ENCODE measurements at places on chromosomes 13 and 19.

DNA sequence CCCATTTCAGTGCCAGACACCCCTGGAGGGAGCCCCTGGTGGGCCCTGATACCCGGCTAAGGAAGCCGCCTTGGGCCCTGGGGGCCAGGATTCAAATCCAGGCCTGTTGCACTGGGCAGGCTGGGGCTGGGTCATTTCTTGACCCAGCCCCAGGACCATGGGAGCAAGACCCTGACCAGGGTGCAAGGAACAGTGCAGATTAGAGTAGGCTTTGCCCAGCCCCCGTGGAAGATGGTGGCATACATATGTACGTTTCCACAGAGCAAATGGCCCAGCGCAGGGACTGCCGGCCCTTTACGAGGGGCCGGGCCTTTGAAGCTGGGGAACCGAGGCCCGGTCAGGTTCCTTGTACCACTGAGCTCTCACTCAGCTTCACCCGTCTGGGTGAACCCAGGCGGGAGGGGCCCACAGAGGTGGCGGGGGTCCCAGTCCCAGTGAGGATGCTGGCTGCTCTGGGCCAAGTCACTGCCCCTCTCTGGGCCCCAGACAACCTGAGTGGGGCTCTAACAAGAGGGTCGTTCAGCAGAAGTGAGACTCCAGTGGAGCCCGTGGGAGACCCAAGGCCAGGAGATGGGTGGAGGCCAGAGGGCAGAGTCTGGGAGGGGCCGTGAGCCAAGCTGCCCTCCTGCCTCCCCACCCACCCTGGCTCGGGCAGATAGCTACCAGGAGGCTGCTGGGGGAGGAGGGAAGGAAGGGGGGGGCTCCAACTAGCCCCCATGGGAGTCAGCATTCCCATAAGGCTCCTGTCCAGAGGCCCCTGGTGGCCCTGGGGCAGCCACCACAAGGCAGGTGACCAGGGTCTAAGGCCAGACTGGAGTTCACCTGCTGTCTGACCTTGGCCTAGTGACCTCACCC is 2.7 kb downstream of the MKNK2 start:
- DNase-seq: no peak

- no peak for DNase-seq
Observed at GRCh38 chr19:55882626-55883025, 46.3 kb downstream of the NLRP4 start.

GRCh38 chr13:110233951-110234280 is 73.0 kb downstream of the COL4A1 start:
- no peak for DNase-seq

DNA sequence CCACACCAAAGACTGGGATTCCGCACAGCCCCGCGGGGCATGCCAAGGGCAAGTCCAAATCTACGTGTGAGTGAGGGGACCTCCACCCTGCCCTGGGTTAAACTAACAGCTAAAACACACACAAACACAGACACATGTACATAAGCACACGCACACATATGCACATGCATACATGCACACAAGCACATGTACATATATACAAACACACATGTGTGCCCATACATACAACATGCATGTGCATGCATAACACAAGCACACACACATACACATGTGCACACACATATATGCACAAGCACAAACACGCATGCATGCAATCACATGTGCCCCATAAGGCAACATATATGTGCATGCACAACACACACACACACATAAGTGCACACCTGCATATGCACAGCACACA is 136.7 kb downstream of the SOX1 start:
- DNase-seq: no peak

DNA sequence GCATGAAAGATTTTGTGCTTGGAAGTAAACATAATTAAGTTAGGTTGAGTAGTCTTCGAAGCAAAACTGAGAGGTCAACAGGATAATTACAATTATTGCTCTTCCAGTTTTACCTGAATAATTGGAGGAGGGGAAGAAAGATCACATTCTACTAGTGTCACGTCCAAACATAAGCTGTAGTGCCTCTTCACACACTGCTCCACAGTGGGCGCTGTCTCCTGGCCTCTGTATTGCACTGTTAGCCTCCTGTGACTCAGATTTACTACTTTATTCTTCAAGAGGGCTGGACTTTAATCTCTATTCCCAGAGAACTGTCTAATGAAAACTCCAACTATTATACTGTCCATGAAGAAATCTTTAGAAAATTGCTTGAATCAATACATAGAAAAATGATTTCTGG is 62.9 kb downstream of the TRPC4 start:
- no peak for DNase-seq

GRCh38 chr13:102317593-102317992 is 84.3 kb downstream of the FGF14 start:
- no peak for DNase-seq

GRCh38 chr19:42433503-42434260 is 6.5 kb upstream of the LIPE start:
- DNase-seq: no peak

- no peak for DNase-seq
Observed at GRCh38 chr13:104816726-104817125, 1718.7 kb downstream of the EFNB2 start.

- no peak for DNase-seq
Observed at GRCh38 chr13:36918246-36919131, 1.5 kb downstream of the SMAD9 start.

DNA sequence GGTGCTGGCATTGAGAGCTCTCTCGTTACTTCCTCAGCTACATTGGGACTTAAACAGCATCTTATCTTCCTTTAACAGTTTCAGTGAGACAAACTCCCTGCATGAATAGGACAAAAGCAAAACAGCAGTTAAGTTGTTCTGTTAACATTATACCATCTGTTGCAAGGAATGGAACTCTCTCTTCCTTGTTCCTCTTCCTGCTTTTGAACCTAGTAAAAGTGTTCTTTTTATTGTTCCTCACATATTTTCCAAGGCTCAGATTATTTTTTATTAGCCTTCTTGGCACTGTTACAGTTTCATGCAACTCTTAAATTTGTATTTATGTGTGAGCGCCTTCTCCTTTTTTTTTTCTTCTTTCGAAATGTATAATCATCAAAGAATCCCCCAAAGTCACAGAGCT is 202.6 kb upstream of the UFM1 start:
- no peak for DNase-seq

- DNase-seq: no peak
Observed at GRCh38 chr13:112056284-112056727, 10.6 kb upstream of the SOX1 start.

Data from GM12878 (cell line).